WTC11 (cell line): ENCODE measurements at places on chromosomes 4 and X. TPM values are rescaled to one million over a fixed set of nuclear protein-coding genes. Genes with fewer than 3 reads are reported as not detected.

GAGE12E gene
- total RNA-seq = not detected in 3 replicates

GRCh38 chrX:49147936-49148335, 14.6 kb upstream of the MAGIX start:
- no peak for DNase-seq
- H3K4me3 ChIP-seq = no peak overlapping the region
- no peak overlapping the region for H3K27ac ChIP-seq

DNA sequence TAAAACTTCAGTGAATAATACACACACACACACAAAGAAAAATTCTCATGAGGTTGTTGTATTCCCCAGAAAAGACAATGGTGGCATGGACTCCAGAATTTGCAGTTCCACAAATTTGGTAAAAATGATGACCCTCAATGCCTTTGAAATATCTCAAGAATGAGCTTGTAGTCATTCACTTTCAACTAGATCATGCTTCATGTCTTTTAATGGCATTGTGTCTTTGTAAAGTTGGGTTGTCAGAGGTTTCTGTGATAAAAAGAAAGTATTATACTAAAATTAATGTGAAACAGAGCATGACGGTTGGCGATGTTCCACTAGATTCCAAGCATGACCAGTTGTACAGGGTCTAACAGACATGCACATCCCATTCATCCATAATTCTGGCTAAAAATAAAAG, 685.0 kb upstream of the FRG1 start:
- peaks cover 25% of the 10 kb centered on the region for H3K36me3 ChIP-seq
- H3K27ac ChIP-seq = no peak overlapping the region
- H3K4me1 ChIP-seq = peaks cover 4% of the 10 kb centered on the region; the same call in 1 of the 2 replicates
- H3K27me3 ChIP-seq = peaks cover 18% of the 10 kb centered on the region
- DNase-seq = no peak

- H3K27ac ChIP-seq = no peak overlapping the region
- no peak overlapping the region for H3K4me3 ChIP-seq
- H3K4me1 ChIP-seq = 0 out of 2 replicates have a peak, but pooled peaks cover 2% of the 10 kb centered on the region
- DNase-seq = no peak
- no peaks in the 10 kb centered on the region for H3K36me3 ChIP-seq
Measured at GRCh38 chrX:14672611-14673172, 143.4 kb downstream of the GLRA2 start.

DNA sequence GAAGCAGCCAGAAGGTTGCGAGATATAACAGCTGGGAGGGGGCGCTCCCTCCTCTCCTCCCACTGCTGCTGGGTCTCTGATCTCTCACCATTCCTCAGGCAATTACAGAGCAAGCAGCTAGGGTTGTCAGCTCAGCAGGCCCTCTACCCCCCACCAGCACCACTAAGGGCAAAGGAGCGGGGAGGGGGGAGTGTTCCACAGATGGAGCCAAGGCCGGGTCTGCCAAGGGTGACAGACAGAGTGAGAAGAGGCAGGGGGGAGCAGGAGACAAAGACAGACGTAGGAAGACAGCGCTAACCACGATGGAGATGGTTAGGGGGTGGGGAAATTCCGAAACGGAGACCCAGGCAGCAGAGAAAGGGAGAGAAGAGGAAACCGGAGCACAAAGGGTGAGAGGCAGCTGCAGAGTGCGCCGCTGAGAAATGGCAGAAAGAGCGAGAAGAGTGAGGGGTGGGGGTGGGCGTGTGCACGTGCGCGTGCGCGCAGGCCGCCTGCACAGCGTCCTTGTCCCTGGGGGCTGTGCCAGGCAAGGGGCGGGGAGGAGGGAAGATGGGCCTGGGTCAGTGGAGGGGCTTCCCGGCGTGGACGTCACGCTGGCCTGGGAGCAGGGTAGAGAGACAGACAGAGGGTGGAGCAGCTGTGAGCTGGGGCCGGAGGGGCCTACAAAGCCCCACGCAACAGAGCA, 6.9 kb downstream of the L1CAM start:
- H3K36me3 ChIP-seq = no peaks in the 10 kb centered on the region
- DNase-seq = peak; percentile 54
- H3K27ac ChIP-seq = no peak overlapping the region
- H3K27me3 ChIP-seq = no peaks in the 10 kb centered on the region; the same call in 1 of the 2 replicates
- H3K4me3 ChIP-seq = peak overlapping the region; percentile 51

DNA sequence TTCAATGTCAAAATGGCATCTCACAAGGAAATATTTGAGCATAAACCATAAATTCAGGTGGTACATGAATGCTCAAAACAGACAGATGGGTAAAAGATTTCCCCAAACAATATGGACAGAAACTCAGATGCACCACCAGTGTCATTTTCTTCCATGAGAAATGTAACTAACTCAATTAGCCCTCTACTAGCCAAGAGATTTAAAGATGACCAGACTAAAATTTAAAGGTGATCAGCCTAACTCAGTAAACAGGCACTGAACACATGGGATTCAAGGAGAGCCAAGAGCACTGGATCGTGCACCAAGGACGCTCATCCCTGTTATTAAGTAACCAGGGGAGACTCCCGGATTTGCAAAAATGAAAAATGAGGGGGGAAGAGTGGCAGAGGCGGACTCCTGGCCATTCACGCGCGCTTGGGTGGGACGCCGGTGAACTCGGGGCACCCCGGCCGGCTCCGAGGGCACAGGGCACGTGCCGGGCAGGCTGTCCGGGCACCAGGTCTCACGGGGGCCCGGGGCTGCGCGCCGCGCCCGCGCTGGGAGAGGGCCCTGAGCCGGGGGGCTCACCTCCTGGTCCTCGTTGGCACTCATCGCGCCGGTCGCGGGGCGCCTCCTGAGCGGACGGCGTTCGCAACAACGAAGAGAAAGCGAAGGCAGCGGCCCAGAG, 490 bp downstream of the RWDD4 start:
- peaks cover 8% of the 10 kb centered on the region; the same call in 1 of the 2 replicates for H3K36me3 ChIP-seq
- peak; percentile 18 for DNase-seq
- peaks cover 19% of the 10 kb centered on the region for H3K4me1 ChIP-seq
- H3K27me3 ChIP-seq = no peaks in the 10 kb centered on the region
- peak overlapping the region; percentile 86 for H3K4me3 ChIP-seq
- peak overlapping the region; percentile 34 for H3K27ac ChIP-seq

DNA sequence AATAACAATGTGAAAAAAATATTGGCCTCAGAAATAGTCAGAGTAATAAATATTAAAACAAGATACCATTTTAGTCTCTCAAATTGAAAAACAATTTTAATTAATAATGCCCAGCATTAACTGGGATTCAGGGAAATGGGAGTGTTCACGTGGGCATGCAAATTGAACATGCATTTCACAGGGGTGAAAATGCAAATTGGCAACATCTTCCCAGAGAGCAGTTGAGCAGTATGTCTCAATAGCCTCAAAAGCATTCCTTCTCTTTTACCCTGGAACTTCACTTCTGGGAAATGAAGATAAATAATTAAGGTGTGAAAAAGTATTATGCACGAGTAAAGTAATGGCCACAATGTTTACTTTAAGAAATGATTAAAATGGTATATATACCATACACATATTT, 21.3 kb downstream of the NOX1 start:
- no peaks in the 10 kb centered on the region for H3K4me1 ChIP-seq
- DNase-seq = no peak
- no peaks in the 10 kb centered on the region for H3K36me3 ChIP-seq
- no peak overlapping the region for H3K4me3 ChIP-seq
- H3K27ac ChIP-seq = no peak overlapping the region

- no peaks in the 10 kb centered on the region for H3K27me3 ChIP-seq
- peaks cover 12% of the 10 kb centered on the region for H3K4me1 ChIP-seq
- no peak overlapping the region for H3K4me3 ChIP-seq
- H3K27ac ChIP-seq = no peak overlapping the region
- H3K36me3 ChIP-seq = no peaks in the 10 kb centered on the region
Measured at GRCh38 chrX:53714580-53715345, 28.2 kb upstream of the HUWE1 start.

DNA sequence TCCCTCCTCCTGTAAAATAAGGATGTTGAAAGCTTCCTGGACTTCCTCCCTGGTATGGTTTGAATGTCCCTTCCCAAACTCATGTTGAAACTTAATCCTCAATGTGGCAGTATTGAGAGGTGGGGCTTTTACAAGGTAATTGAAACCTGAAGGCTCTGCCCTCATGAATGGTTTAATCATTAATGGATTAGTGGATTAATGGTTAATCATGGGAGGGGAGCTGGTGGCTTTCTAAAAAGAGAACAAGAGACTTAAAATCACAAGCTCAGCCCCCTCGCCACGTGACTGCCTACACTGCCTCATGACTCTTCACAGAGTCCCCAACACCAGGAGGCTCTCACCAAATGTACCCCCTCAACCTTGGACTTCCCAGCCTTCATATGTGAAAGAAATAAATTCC, 124.6 kb upstream of the ANXA3 start:
- H3K27me3 ChIP-seq = no peaks in the 10 kb centered on the region
- no peak for DNase-seq
- H3K4me1 ChIP-seq = no peaks in the 10 kb centered on the region

DNA sequence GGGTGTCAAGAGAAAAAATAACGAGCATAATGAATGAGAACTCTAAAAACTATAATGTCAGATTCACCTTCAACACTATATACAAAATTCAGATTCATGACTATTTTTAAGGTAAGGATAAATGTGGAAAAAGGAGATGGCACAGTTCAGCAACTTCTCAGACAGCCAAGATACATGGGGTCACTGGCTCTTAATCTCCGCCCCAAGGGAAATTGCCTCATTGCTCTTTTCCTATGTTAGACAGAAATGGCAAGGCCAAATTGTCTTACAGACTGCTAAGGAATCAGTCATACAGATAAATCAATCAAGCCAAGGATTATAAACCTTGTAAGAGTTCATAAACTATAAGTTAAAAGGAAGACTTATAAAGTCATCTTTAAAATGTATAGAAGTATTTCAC, 183.4 kb downstream of the OPHN1 start:
- H3K36me3 ChIP-seq = no peaks in the 10 kb centered on the region
- H3K27ac ChIP-seq = no peak overlapping the region
- H3K4me3 ChIP-seq = no peak overlapping the region
- no peaks in the 10 kb centered on the region for H3K4me1 ChIP-seq
- no peaks in the 10 kb centered on the region for H3K27me3 ChIP-seq

GRCh38 chr4:2263926-2264321, 2.0 kb upstream of the MXD4 start:
- peaks cover 1% of the 10 kb centered on the region for H3K4me1 ChIP-seq
- H3K27ac ChIP-seq = no peak overlapping the region
- no peak for DNase-seq
- no peak overlapping the region for H3K4me3 ChIP-seq
- no peaks in the 10 kb centered on the region for H3K36me3 ChIP-seq

DNA sequence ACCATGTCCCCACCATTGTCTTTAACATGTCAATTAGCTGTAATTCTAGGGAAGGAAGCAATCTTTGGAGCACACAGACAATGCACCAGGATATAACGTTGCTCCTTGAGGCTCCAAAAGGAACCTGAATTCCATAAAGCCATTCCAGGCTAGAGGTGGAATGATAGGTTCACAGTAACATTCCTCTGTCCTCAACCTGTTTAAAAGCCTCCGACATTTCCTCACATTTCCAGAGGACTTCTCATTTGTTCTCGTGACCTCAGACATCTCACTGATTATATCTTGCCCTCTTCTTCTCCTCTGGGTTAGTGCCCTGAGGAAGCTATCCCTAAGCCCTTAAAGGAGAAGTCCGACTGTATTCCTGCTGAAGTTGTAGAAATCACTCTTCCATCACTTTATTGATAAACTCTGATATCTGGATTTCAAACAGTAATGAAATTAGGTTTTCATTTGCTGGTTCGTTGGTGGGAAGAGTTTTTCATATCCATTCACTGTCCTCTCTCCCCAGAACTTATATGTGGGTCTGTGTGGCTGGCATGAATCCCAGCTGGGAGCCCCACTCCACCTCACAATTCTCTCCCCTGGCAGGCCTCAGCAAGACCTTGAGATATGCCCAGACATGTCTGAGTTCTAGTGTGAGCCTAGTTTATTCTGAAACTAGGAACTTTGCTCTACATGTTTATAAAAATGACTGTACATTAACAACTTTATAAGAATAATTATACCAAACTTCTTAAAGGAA, 44.2 kb upstream of the PRSS12 start:
- H3K27ac ChIP-seq = no peak overlapping the region
- H3K27me3 ChIP-seq = peaks cover 25% of the 10 kb centered on the region
- H3K4me1 ChIP-seq = peaks cover 54% of the 10 kb centered on the region
- peaks cover 3% of the 10 kb centered on the region for H3K36me3 ChIP-seq
